Muscle of leg (tissue), 16 donors: ENCODE measurements at places on chromosomes 16 and 17. TPM values are rescaled to one million over a fixed set of nuclear protein-coding genes. Genes with fewer than 3 reads are reported as not detected.

GRCh38 chr17:79945591-79946255 lies 89.9 kb downstream of the TBC1D16 start:
- peak; percentile 10 for DNase-seq

DNA sequence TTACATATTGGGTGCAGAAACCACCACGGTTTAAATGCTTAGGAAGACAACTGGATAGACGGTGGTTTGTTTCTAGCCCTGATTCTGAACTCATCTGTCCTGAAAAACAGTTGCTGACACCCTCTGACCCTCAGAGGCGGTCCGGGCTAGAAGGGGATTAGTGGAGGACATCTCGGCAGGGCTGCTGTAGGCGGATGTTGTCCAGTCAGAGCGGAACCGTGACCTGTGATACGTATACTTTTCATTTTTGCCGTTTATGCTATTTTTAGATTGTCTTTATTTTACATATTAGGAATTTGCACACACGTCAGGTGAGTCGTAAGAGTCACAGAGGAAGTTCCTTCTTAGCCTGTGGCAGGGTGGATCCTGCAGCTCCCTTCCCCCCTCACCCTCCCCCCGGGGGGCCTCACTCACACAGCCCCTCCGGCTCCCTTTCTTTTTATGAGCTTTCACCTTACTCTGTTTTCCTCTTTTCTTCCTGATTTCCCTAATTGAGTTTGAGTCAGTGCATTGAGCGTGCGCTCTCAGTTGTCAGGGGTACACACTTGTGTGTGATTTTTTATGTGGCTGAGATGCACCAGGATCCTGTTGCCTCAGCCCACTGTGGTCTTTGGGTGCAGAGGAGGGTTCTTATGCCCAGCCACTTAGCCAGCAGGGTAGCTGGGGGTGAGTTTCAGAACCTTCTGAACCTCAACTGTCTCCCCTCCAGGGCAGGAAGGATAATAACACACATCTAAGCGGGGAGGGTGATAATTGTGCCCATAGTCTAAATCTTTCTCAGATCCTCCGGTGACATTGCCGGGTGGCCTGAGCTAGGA lies 211.1 kb upstream of the CHMP6 start:
- DNase-seq = no peak

TRPV3 gene
- polyA plus RNA-seq = 1.9 TPM

KRTAP17-1 gene
- not detected for polyA plus RNA-seq

DNA sequence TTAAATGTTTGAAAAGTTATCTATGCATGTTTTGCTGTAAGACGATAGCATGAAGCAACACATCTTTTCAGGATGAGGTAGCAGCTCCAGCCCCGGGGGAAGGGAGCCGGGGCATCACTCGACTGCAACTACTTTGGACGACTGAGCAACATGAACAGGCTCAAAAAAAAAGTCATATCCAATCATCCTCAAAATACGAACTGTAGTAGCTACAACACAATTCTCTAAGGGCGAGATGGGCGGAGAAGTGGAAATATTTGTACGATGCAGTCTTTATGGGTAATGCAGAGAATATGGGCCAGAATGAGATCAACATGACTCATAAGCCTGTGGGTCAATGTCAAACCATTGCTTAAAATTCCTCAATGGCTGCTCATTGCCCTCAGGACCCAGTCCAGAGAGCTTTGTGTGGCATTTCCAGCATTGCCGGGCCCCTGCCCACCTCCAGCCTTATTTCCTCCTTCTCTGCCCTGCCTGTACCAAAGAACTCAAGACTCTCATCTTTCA lies 17.7 kb upstream of the SMURF2 start:
- DNase-seq = peak; percentile 94
